ENCODE measurements at places on chromosomes 12 and 14. TPM values are rescaled to one million over a fixed set of nuclear protein-coding genes. Genes with fewer than 3 reads are reported as not detected.

DNA sequence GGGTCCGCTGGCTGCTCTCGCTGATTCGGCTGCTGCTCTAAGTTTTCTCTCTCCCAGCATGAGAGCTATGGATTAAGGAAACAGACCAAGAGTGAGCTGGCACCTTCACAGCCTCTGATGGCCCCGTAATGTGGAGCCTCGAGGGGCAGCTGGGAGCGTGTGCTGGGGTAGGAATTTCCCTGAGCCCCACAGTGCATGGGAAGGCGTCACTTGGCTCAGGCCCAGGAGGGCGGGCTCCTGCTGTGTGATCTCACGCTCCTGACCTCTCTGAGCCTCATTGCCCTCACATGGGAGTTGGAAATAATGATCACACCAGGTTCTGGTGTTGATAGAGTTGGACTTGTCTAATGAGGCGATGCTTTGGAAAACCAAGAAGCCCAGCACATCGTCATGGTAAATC, 238.6 kb upstream of the CRY1 start:
- DNase-seq, result no peak

DNA sequence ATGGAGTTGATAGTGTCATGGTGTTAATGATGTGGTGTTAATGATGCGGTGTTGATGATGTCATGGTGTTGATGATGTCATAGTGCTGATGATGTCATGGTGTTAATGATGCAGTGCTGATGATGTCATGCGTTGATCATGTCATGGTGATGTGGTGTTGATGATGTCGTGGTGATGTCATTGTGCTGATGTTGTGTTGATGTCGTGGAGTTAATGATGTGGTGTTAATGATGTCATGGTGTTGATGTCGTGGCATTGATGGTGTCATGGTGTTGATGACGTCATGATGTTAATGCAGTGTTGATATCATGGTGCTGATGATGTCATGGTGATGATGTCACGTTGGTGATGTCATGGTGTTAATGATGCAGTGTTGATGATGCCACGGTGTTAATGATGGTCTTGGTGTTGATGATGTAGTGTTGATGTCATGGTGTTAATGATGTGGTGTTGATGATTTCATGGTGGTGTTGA, 49.1 kb upstream of the RIMBP2 start:
- peak; percentile 10 for DNase-seq

DNA sequence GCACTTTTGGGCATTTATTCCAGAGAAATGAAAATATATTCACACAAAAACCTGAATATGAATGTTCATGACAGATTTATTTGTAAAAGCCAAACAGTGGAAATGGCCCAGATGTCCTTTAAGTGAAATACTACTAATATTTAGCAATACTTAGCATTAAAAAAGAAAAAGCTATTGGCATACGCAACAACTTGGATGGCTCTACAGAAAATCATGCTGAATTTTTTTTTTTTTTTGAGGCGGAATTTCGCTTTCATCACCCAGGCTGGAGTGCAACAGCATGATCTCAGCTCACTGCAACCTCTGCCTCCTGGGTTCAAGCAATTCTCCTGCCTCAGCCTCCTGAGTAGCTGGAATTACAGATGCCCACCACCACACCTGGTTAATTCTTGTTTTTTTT, 24.1 kb downstream of the FGD6 start:
- DNase-seq, result no peak

DNA sequence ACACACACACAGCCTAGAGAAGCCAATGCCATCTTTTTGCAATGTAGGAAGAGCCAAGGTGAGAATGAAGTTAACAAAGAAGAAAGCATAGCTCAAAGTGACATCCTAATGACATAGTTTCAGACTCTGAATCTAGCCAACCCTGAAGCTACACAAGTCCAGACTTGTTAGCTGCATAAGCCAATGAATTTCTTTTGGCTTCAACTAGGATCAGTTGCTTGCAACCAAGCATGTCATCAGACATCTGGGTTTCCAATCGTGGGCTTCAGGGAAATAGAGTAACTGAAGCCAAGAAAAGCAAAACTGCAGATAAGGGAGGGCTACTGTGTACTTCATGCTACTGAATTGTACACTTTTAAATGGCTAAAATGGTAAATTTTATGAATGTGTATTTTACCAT, 4.4 kb upstream of the GPHN start:
- DNase-seq, result no peak

DNA sequence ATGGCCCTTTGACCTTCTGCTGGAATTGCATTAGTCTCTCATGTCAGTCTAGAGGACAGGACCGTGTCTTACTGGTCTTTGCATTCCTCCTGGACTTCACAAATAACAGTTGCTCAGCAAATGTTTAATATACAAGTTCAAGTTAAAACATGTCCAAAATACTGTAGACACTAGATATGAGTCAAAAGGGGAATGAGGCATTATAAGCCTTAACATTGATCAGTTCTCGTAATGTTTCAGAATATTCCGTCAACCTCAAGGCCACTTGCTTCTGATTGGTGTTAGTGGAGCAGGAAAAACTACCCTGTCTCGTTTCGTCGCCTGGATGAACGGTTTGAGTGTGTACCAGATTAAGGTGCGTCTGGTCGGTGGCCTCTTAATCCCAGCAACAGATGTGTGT, 59.9 kb downstream of the HSP90AA1 start:
- DNase-seq, result no peak

DNA sequence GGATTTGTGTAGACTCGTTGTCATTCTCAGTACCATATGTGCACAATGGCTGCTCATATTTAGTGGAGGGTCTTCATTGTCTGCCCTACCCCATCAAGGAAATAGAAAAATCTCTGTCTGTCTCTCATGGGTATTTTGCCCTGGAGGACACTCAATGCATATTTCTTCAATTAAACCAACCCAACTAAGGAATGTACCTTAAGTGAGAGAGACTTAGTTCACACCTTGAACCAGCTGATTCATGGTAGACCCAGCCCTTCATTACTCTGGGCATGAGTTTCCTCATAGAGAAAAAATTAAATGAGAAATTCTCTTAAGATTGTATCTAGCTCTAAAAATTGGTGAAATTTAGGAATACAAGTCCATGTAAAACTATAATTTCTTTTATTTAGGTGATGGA, 107.1 kb upstream of the PLEKHG7 start:
- no peak for DNase-seq

The TFCP2 gene
- 51.4 TPM for total RNA-seq

DNA sequence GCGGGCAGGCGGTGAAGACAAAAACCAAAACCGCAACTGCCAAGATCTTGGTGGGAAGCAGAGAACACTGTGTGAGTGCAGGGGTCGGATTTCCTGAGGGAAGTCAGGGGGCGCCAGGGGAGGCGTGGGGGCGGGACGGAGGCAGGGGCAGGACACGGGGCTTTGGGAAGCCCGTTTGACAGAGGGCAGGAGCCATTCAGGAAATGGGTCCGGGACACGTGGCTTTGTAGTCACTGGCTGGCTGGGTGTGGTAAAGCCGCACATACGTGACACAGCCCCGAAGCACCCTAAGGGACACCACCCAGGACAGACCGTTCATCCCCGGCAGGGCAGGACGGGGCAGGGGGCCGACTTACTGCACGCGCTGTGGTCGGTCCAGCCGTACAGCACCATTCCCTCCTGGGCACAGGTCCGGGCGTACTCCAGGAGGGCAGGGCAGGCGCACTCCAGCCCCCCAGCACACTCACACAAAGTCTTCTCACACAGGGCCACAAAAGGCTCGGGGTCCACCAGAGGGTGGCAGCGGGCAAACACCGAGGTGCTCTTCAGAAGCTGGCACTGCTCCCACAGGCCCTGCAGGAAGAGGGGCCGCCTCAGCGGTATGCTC, 49.4 kb downstream of the VWF start:
- DNase-seq, result no peak

GRCh38 chr12:85441741-85442140, 161.7 kb downstream of the ALX1 start:
- DNase-seq, result no peak

Data from Caco-2 (cell line).